HCEC 1CT (cell line): ENCODE measurements at places on chromosomes 16 and 17.

DNA sequence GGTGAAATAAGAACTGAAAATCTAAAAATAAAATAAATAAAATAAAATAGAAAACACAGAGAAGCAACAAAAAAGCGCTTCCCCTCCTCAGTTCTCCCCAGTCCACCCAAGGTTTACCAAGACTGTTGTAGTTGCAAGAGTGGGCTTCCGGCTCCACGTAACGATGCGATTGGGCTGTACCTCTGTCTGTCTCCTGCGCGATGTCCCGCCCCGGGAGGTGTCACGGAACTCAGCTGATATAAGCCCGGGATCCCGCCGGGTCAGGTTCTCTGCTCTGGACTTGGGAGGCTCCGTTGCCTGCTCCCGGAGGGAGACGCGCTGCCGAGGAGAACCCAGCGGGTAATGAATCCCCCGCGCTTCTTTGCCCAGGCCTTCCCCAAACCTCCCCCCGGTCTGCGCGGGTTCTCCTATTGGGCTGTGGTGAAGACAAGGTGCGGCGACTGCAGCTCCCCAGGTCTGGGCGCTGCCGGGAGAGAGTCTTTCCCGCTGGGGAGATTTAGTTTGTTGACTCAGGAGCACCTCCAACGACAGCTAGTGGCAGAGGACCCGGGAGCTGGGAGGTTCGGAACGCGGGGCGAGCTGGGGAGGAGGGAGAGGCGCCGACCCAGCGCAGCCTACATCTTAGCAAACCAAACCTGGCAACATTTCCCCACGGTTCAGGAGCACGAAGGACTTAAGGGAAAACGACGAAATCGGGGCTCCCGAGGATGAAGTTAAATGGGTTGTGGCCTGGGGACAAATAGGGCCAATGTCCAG lies at the start of gene SLFN5:
Gene SLFN5 (plus strand): TSS at position 268 of the 756 bp plus-strand sequence. CDS start 15,619 bp downstream, outside the sequence.
- DNase-seq: peak; percentile 84

DNA sequence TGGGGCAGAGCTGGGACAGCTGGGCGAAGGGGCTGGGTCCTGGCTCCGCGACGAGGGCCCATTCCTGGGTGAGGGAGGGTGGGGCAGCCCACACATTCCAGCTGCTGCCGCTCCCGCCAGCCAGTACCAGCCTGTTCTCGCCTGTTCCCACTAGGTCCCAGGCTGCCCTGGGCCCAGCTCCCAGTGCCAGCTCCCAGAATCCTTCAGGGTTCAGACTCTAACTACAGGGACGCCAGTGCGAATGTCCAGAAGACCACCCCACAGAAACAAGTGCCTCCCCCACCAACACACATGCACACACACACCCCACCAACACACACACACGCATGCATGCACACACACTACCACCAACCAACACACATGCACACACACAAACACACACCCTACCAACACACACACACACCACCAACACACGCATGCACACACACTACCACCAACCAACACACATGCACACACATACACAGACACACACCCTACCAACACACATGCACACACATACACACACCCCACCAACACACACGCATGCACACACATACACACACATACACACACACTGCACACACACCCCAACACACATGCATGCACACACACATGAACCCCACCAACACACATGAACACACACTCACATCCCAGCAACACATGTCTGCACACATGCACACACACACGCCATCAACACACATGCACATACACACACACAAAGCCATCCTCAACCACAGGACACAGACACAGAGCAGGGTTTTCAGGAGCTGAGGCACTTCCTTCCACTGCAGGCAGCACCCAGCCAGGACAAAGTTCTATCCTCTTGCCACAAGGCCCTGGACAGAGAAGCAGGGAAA lies 27.5 kb upstream of the KRT17 start:
- DNase-seq: no peak

GRCh38 chr16:18953547-18953946 lies 27.3 kb upstream of the SMG1 start:
- no peak for DNase-seq

DNA sequence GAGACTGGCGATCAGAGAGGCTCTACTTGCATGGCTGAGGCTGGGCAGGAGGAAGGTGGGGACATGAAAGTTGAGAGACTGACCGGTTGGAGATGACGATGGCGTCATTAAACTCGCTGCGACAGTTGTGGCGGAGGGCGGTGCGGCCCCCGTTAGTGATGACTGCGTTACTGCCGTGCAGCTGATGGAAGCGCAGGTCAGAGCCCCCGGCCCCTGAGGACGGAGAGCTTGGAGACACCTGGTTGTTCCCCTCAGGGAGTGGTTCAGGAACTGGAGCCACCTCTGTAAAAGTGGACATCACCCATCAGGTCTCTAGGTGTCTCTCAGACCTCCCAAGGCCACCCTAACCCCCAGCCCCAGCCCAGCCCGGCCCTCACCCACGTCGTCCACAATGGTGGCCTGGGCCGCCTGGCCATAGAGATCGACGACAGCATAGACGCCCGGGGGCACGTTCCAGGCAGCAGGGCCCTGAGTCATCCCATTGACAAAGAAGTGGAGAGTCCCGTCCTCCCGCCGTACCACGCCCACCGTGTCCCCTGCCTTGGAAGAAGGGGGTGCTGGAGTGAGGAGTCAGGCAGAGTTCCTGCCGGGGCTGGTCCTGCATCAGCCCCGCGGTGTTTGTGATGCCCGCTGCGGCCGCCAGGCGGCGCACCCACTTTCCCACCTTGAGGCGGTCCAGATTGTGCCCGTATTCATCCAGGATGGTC lies 5.3 kb downstream of the NEURL4 start:
- no peak for DNase-seq

GRCh38 chr17:68356520-68356919 lies 65.2 kb downstream of the ARSG start:
- DNase-seq: no peak

GRCh38 chr16:87491522-87492290 lies 1.1 kb downstream of the ZCCHC14 start:
- DNase-seq: peak; percentile 16

- no peak for DNase-seq
Measured at GRCh38 chr16:78211946-78212345, 112.5 kb downstream of the WWOX start.

GRCh38 chr17:62692159-62692651 lies 64.7 kb downstream of the MRC2 start:
- DNase-seq: no peak
